ENCODE measurements at places on chromosomes 16 and 17.
A peak's percentile ranks its signal among the peaks of the same experiment; 100 is the strongest.

DNA sequence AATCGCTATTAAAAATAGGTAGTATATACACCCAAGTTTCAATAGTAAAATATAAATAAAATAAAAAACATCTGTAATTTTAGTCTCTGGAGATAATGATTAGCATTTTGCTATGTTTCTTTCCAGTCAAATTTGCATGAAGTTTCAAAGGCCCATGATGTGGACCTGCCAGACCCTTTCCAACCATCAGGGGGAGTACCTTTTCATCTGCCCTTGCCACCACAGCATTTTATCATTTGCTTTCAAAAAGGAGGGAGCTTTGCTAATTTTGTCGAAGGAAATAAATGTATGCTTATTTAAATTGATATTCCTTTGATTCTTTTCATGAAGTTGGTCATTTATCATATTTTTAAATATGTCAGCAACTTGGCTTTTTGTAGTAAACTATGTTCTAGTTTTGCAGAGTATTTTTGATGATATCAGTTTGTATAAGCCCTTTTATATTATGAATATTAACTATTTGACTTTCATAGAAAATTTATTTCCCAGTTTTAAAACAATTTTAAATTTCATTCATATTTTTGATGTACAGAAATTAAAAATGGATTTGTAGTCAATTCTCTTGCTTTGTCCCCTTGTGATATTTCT lies 115.2 kb upstream of the NETO2 start:
- no peak for DNase-seq

DNA sequence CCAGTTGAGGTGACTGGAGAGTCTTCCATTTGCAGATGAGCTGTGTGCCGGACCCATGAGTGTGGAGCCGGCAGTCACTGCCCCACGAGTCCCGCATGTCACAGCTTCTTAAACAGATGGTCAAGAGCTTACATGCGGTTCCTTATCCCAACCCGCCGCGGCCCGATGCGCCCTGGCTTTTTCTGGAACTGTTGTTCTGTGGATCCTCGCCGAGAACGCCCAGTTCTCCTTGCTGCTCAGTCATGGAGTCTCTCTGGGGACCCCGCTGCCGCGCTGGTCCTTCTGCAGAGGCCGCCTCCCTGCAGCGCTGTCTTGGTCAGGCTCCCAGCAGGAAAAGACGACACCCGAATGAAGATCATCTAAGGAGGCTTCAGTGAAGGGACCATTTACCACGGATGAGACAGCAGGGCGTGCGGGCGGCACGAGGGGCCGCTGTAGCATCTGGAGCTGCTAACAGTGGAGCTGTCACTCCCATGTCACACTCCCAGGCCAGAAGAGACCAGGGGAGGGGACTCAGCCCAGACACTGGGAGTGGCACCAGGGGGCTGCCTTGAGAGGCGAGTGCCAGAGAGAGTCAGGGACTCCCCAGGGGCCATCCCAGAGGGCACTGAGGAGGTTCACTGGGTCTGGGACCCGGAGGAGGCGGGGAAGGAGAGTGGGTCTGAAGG lies 10.8 kb upstream of the LGALS3BP start:
- no peak for DNase-seq

- DNase-seq = peak; percentile 37
These were observed 40.8 kb downstream of the RNF157 start for GRCh38 chr17:76199469-76199868.

DNA sequence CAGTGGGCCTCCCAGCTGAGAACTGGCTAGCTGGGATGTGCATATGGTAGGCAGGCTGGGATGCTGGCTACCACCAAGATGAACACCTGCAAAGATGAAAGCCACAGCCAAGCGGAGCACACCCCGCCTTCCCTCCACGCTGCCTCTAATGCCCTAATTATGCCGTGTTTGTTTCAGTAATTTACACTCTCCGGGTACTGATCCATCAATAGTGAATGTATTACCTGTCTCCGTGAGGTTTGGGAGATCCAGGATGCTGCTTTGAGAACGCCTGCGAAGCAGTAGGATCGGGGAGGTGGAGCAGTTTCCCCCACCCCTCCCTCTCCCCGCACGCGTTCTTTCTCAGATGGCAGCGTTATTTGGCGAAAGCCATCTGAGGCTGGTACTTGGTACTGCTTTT lies 28.9 kb upstream of the GSE1 start:
- DNase-seq = no peak

DNA sequence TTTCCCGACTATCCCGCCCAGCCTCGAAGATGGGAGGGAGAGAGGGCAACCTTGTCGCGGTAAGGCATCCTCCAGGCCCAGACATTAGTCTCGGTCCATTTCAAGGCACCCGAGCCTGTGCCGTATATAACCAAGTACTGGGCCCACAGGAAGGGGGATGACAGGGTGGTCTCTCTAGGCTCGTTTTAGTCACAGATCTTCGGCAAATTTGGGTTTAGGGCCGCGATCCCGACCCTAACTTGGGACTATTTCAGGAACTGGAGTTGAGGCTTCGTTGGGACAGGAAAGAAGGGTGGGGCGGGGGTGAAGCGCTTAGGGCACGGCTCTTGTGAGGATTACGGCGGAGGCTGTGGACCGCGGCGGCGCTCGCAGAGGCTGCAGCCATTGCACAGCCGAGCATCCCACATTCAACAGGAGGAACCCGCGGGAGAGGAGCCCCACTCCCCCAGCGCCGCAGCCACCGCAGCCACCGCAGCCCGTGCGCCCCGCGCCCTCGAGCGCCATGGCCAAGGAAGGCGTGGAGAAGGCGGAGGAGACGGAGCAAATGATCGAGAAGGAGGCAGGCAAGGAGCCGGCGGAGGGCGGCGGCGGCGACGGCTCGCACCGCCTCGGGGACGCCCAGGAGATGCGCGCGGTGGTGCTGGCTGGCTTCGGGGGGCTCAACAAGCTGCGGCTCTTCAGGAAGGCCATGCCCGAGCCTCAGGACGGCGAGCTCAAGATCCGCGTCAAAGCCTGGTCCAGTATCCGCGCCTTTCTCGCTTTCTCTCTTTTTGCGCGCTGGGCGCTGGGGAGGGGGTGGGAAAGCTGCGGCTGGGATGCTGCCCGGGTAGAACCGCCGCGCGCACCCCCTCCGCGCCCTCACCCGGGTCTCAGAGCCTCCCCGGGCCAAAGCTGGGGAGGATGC lies at the start of gene VAT1L:
TSS of gene VAT1L (plus strand) at position 384 of the 904 bp plus-strand sequence. CDS start at position 503, 119 bp downstream.
- peak; percentile 0 for DNase-seq

GRCh38 chr16:2963723-2964474 lies at the start of gene KREMEN2:
Gene KREMEN2, plus strand, starts transcription at chr16:2964275. Its CDS starts 246 bp downstream, at chr16:2964521.
- peak; percentile 19 for DNase-seq

GRCh38 chr17:3961564-3962047 lies 2.6 kb downstream of the ATP2A3 start:
- DNase-seq = peak; percentile 18

DNA sequence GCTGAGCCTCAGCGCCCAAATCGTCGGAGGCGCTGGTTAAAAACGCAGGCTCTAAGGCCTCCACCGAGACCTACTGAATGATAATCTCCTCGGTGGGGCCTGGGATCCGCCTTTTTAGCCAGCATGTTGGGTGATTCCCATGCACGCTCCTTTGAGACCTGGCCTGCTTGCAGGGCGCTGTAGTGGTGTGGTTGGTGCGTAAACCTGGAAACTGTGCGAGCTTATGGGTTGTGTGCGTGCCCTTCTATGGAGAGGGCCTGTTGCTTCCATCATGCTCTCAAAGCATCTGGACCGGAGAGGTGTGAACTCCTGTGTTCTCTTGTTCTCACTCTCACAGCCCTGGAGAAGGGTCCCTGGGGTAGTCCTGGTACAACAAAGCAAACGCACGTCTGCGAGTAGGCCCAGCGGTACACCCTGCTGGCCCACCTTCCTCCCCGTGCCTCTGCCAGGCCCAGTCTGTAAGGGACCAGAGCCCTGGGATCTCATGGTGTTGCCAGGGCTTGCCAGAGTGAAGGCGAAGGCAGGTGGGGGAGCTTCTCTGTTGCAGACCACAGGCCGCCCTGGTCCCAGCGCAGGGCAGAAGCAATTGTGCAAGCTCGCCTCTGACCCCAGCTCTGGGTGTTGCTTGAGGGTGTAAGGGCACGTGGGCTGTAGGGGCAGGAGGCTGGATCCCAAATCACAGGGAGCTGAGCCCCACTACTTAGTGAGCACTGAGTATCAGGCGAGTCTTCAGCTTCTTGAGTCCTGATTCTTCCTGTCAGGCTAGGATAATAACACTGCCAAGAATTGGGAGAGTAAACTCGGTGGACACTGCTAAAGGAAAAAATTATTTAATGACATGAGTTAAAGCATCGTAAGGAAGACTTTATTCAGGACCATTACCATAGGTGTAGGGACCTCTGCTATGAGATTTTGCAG lies 879 bp upstream of the LRRC75A start:
- no peak for DNase-seq

- DNase-seq = no peak
These were observed 81.4 kb downstream of the SLC39A11 start for GRCh38 chr17:73011016-73011486.

- no peak for DNase-seq
These were observed 42.5 kb downstream of the CREBBP start for GRCh38 chr16:3837851-3838586.

- no peak for DNase-seq
These were observed 2.3 kb upstream of the SLC16A11 start for GRCh38 chr17:7046127-7046724.

GRCh38 chr17:901191-901950 lies 78.2 kb downstream of the NXN start:
- no peak for DNase-seq

DNA sequence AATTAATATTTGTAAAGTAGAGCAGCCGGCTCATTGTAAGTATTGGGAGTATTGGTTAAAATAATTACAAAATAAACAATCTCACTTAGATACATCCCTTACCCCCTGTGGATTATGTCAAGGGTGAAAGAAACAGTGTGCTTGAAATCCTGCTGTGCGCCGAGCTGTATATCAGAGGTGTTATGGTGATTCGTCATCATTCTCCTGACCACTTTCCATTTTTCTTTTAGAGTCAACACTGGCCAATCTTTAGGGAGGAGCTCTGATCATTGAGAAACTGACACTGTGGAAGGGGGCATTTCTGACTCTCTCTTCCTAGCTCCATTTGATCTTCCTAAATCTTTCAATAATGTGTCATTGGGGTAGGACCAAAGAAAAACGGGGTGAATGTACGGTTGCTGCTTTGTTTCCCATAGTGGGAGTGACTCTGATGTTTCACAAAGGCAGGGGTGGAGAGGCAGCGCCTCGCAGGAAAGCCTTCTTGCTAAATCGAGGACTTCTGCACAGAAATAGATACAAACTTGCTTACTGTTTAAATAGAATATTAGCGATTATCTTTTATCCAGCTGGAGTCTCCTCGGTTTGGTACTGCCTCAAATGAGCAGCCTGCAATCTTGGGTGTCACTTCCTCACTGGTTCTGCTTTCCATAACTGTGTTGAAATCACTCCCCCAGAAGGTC lies 123.4 kb downstream of the PRKCB start:
- no peak for DNase-seq

- DNase-seq = no peak
These were observed 1.3 kb downstream of the CNGB1 start for GRCh38 chr16:57969451-57970123.

DNA sequence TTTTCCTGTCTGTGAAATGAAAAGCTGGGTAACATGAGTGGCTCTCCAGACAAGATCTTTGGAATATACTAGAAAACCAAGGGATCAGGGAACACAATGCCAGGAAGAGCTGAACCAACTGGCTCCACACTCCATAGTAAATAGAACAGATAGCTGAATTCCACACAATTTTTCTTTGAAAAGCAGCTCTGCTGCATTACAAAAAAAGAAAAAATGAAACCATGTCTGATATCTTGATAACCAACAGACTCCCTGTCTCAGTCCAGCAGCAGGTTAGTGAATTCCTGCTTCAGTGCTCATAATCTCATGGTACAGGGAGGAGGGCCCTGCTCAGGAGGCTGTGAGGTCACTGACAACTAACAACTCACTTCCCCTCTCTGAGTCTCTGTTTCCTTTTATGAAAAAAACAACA lies 97.1 kb downstream of the CDH11 start:
- DNase-seq = no peak

GRCh38 chr17:38540514-38541045 lies 65.2 kb downstream of the SRCIN1 start:
- no peak for DNase-seq

- DNase-seq = no peak
These were observed 4.3 kb upstream of the ZDHHC7 start for GRCh38 chr16:85015481-85016187.

- DNase-seq = peak; percentile 3
These were observed 107.0 kb downstream of the PLCG2 start for GRCh38 chr16:81885976-81886586.

GRCh38 chr16:85988306-85988705 lies 89.3 kb downstream of the IRF8 start:
- DNase-seq = no peak

- DNase-seq = no peak
These were observed 163.9 kb downstream of the SLC39A11 start for GRCh38 chr17:72928454-72929136.

DNA sequence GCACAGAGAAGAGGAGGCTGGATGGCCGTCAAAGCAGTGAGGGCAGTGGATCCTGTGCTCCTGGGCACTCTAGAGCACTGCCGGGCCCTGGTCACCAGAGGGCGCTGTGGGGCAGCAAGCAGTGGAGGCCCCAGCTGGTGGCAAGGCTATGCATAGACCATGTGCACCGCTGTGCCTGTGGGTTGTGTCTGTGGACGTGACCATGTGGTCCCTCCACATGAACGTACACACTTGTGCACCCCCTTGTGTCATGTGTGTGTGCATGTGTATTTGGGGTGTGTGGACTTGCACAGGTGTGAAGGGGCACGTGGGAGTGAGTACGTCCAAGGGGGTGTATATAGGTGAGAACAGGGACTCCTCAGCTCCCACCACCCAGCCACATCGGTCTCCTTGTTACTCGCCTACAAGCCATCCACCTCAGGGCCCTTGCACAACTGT lies 4.4 kb upstream of the MAP2K3 start:
- DNase-seq = peak; percentile 82

- DNase-seq = no peak
These were observed 17.8 kb upstream of the SLC35B1 start for GRCh38 chr17:49725452-49726130.

DNA sequence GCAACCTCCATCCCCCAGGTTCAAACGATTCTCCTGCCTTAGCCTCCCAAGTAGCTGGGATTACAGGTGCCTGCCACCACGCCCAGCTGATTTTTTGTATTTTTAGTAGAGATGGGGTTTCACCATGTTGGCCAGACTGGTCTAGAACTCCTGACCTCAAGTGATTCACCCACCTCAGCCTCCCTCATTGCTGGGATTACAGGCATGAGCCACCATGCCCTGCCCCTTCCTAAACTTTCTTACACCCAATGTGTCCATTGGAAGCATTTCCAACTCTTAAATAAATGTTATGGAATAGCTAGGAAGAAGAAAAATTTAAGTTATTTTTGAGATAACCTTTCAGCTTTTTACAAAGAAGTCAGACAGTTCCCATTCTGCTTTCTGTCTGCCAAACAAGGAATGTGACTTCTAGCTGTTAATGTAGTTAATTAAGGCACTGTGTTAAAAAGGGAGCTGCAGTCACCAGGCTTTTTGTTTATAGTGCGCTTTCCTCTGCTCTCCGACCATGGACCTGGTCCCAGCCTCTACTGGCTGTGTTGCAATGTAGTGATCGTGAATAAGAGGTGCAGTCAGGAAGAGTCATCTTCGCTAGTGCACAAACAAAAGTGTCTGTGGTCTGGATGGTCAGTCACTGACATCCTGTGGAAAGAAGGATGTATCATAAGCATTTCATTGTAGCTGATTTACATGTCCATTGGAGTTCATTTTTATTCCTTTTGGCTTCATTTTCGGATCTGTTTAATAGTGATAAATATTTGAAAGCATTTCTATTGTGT lies 39.7 kb downstream of the USP10 start:
- no peak for DNase-seq

All from activated T-helper 1 cell treated with anti-CD3 and anti-CD28 coated beads, Interleukin-12 subunit alpha, Interleukin-12 subunit beta, Interleukin-2, Interleukin-4 antibody, amounts not matched to agents 30 ng/mL and 10 ng/mL and 1 ng/mL, durations not matched to agents 14 hours and 24 hours and 36 hours (primary cell).